GM23338 (cell line): ENCODE measurements at places on chromosomes 6 and 20.

DNA sequence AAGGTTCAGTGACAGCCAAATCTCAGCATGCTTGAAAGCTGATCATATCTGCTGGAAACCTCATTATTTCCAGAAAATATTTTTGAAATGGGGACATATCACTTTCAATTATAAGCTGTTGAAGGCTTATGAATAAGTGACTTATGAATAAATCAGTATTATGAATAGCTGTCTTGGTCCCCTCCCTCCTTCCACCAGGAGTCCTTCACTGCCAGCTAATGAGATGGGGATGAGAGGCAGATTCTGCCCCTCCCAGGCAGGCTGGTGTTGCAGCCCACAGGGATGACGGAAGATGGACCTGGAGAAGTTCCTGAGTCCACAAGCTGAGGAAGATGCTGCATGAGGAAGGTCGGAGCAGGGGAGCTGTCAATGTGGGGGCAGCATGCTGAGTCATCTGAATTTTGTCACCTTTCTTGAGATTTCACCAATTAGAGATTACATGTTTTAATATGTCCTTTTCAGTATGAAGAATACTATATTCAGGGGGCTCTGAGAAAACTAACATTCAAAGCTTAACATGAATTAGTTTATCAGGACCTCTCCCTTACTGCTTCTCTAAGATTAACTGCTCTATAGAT, 112.2 kb downstream of the DTNBP1 start:
- no peak for DNase-seq

GRCh38 chr6:16257999-16258708, 19.8 kb downstream of the GMPR start:
- DNase-seq = peak; percentile 51

DNA sequence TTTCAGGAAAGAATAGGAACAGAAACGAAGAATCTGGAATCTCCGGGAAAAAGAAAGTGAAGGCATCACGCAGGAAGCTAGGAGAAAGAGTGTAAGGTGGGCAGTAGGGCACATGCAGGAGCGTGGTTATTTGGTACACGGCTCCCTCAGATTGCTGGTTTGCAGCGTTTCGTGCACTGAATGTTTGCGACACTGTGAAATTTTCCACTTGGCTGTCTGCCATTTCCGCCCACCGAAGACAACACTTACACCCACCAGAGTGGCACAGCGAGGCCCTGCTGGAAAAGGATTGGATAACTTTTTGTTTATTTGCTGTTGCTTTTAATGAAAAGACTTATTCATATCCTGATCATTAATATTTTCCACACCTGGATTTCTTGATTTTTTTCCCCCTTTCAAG, 248.3 kb downstream of the GMPR start:
- DNase-seq = no peak

DNA sequence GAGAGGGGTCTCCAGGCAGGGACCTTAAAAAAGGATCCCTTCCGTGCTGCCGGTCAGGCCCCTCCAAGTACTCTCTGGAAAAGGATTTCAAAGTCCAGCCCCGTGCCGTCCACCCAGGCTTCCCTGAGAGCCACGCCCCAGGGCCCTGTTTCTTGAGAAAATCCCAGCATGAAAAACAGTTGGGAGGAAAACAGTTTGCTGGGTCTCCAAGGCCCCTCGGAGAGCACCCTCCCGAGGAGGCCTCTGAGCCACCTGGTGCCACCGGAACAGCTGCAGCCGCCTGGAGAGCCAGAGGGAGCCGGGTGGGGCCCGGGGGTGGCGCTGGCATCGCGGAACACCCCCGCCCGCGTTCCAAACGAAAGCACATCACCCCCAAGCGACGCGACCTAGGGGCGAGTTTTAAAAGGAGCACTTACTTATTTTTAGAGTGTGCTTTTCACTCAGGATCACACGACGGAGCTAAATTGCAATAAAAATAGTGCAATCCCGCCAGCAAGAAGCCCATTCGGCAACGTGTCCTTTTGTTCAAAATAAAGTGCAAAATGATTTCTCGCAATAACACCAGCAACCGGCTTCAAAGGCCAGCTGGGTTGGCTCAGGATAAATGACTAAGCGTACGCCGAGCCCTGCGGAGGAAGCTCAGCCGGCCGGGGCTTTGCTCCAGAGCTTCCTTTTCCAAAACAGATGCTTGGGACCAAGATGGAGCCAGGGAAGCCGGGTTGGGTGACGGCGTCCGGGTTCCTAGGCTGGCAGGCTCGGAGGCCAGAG, 64.2 kb downstream of the YTHDF1 start:
- DNase-seq = no peak

GRCh38 chr6:169968541-169969270, 217.3 kb downstream of the ERMARD start:
- no peak for DNase-seq

DNA sequence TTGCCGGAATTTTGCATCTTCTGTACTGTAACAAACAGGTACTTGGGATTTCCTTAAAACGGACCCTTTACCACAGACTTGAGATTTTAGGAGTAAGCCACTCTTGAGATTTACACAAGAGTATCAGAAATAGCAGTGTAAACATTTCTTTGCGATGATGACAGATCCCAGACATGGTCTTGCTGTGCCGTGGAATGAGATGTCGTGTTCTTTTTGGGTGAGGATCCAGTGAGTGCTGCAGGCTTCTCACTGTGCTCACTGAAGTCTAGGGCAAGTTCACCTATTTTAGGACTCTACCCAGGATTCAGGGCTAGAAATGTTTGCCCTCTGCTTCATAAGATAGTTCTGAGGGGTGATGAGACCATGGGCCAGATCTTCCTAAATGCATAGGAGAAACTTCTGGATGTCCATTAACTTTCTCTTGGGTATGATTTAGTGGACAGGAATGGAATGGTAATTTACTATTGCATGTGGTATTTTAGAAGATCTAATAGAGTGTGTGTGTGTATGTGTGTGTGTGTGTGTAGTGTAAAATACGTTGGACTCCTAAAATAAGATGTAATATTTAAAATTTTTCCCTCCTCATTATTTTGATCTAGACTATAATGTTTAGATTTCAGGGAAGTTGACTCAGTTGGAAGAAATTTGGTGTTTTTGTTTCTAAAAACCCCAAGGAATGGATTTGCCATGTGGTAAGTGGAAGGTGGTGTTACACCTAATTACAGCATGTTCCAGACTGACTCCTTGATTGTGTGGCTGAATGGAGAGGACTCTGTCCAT, 8.5 kb downstream of the LRRC1 start:
- no peak for DNase-seq

GRCh38 chr6:45500924-45501816, 123.4 kb upstream of the SUPT3H start:
- DNase-seq = peak; percentile 87

- DNase-seq = no peak
Measured at GRCh38 chr6:129651291-129651691, 58.7 kb downstream of the ARHGAP18 start.

DNA sequence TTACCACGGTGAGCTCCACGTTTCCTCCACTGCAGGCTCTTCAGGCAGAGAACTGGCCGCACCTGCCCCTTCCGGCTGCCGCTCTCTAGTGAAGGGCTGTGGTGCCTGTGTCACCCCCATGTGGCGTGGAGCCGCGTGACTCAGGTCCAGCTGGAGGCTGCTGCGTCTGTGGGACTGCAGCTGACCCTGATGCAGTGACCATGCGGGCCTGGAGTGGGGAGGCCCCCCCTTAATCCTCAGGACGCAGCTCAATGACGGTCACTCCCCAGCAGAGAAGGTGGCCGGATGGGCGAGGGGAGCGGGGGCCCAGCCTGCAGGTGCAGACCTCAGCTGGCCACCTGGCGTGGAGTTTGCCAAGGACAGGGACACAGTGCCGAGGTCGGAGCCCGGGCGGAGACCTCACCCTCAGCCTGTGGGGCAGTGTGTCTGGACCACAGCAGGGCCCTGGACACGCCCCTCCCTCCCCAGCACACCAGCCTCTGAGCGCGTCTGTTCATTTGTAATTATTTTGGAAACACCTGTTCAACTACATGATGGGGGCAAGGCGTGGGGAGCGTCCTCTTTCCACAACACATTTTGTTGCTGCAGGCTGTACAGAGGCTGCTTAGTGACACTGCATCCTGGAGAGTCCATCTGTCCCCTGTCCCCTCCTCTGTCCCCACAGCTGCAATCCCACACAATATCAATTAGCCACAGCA, 10.7 kb downstream of the BHLHE23 start:
- no peak for DNase-seq

DNA sequence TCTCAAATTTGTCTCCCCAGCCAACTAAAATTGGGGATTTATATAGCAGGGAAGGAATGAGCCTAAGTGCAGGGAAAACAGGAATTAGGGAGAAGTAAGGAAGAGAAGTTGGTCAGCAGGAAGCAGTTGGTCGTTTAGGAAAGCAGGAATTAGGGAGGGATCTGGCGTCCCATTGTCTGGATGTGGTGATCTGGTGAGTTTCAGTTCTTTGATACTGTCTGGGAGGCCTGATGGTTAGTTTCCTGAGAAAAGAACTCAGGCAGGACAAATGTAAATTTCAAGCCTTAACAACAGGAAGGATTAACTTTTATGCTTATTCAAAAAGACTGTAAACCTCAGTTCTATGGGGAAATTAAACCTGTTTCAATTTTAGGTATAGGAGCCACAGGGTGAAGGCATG, 116.2 kb upstream of the PRL start:
- peak; percentile 17 for DNase-seq
